ENCODE measurements at places on chromosomes 4 and X.

- no peak for DNase-seq
Measured at GRCh38 chrX:12349201-12349600, 210.9 kb downstream of the FRMPD4 start.

DNA sequence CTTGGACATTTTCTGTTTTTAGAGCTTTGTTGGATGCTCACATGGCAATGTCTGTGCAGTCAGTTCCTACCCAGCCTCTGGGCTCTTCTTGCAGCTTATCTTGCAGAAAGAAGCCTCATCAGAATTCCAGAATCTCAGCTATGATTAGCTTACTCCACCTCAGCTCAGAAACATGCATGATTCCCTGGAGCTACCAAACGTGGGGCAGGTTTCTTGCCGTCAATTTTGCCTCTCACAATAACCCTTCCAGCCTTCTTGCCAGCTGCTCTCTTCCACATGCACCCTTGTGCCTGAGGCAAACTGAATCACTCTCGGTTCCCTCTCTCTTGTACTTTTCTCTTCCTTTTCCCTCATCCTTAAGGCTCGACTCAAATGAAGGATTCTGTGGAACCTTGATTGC is 141.4 kb downstream of the PTTG2 start:
- no peak for DNase-seq

- no peak for DNase-seq
Measured at GRCh38 chr4:82688091-82688795, 110.4 kb downstream of the SCD5 start.

GRCh38 chrX:433771-434170 is 47.1 kb upstream of the PPP2R3B start:
- no peak for DNase-seq

GRCh38 chrX:143027275-143027674 is 1.5 kb downstream of the SPANXN4 start:
- no peak for DNase-seq

- no peak for DNase-seq
Measured at GRCh38 chrX:70755850-70756249, 152.7 kb downstream of the TEX11 start.

DNA sequence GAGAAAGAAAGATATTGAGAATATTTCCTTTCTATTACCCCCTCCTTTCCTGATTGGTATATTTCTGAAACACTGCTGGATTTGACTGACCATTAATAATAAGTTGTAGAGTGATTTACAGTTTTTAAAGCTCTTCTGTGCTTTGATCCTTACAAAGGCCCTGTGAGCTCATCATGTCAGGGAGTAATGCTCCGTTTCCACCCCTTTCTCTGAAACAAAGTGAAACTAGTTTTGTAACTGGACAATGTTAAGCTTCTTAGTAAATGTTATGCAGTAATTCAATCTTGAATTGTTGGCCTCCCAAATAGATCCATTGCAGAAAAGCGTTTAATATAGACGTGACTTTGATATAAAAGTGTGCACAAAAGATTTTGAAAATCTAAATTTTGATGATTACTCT is 190.1 kb upstream of the GNPDA2 start:
- no peak for DNase-seq

GRCh38 chr4:140556372-140557085 is 12.2 kb downstream of the UCP1 start:
- no peak for DNase-seq

- DNase-seq, result no peak
Measured at GRCh38 chrX:69093960-69094871, 71.0 kb downstream of the PJA1 start.

- no peak for DNase-seq
Measured at GRCh38 chr4:159150821-159151390, 48.0 kb downstream of the RAPGEF2 start.

GRCh38 chr4:81454948-81455347 is 16.8 kb downstream of the RASGEF1B start:
- DNase-seq, result no peak

DNA sequence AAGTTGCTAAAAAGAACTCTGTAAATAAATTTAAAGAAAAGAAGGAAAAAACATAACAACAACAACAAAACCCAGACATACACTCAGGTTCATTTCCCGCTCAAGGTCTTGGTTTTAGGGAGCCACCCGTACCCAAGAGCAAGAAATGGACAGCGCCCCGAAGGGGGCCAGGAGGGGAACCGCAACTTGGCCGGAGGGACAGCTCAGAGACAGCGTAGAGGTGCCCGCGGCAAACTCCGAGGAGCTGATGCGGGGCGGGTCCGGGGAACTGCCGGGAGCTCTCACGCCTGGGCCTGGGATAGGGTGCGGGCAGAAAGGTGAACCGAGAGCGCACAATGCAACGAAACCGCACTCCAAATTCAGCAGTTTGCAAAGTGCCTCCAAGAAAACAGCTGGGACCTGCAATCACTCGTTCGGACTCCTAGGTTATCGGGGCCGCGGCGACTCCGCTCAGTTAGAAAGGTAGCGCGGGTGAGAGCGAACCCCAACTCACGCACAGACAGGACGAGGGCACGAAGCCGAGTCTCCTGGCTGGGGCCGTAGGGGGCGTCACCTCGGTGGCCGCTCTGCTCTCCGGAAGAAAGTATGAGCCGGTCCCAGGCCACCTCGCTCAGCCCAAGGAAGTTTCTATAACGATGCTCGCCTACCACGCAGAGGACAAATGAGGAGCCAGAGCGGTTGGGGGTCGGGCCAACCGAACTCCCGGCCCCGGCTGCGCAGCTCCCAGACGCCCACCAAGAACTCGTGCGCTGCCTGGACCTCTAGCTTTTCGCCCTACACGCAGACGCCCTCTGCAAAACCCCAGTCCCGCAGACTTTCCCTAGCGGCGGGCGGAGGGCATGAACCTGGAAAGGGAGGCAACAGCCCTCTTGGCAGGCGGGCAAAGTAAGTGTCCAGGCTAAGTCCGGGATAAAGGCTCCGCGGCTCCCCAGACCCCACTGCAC is 1.4 kb downstream of the NDNF start:
- DNase-seq, result peak; percentile 82

DNA sequence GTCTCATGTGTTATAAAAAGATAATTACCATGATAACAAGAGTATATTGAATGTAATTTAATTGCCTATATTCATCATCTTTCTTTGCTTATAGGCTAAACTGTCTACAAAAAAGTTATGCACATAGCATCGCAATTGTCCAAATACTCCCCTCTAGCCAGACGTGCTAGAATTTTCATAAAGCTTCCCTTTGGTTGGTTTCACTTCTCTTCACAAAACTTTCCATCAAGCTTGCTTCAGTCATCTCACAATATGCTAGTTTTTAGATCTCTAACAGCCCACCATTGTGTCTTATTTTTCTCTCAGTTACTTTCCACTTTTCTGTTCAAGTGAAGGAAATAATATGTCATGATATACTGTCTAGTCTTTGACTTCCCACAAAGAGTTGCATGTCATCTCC is 448.3 kb upstream of the SPANXN1 start:
- no peak for DNase-seq

DNA sequence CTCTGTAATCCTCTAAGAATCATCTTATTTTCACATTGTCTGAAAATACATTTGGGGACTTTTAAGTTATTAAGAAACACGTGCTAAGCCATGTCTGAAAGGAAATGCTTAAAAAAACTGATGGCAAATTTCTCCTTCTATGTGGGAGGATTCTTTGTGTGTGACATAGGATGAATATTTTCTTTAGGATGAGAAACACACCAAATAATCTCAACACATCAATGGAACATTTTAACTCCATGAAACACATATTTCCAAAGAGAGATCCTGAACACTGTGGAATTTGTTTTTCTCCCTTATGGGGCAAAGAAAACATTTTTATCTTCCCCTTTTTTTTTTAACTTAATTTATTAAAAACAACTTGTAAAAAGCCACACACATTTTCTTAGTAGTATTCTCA is 153.8 kb upstream of the ANKRD50 start:
- DNase-seq, result no peak

DNA sequence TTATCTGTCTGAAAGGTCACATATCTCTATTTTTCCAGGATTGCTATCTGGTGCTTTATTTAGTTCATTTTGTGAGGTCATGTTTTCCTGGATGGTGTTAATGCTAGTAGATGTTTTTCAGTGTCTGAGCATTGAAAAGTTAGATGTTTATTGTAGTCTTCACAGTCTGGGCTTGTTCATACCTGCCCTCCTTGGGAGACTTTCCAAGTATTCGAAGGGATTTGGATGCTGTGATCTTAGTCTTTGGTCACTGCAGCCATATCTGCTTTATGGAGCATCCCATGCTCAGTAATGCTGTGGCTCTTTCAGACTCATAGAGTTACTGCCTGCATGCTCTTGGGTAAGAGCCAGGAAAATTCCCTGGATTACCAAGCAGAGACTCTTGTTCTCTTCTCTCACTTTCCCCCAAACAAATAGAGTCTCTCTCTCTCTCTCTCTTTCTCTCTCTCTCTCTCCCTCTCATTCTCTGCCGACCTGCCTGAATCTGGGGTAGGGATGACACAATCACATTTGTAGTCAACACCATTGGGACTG is 130.0 kb downstream of the AR start:
- DNase-seq, result no peak

GRCh38 chrX:128464116-128464515 is 411.9 kb upstream of the ACTRT1 start:
- no peak for DNase-seq

DNA sequence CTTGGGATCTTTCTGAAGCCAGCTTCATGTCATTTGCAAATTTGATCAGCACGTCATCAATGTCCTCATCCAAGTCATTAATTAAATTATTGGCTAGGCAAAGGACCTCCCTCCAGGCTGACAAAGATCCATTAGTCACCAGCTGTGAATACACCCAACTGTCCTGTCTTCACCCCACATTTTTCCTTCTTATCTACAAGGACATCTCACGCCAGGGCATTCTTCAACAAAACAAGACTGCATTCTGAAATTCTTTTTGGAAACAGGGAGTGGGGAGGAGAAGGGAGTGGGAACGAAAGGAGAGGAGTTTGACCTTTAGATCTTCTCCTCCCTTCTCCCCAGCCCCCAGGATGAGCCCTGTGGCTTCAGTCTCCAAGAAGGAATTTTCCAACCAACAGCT is 32.7 kb downstream of the NLGN3 start:
- DNase-seq, result no peak

GRCh38 chrX:12975991-12976558 is 1.2 kb downstream of the TMSB4X start:
- DNase-seq, result no peak

DNA sequence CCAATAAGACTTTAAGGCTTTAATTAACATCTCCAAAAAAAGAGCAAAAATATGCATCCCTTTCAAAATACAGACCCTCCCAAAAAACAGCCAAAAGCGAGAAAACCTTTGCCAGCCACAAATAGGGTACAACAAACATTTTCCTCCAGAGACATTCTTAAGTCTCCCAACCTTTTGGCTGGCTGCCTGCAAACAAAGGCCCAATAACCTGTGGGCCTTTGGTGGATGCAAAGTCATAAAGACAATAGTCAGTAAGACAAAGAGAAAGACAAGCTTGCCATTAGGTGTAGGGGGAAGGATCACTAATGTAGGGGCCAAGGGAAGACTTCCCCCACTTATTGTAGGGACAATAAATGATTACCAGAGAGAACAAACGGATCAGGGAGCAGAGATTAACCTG is 215.5 kb upstream of the ZFP42 start:
- no peak for DNase-seq

DNA sequence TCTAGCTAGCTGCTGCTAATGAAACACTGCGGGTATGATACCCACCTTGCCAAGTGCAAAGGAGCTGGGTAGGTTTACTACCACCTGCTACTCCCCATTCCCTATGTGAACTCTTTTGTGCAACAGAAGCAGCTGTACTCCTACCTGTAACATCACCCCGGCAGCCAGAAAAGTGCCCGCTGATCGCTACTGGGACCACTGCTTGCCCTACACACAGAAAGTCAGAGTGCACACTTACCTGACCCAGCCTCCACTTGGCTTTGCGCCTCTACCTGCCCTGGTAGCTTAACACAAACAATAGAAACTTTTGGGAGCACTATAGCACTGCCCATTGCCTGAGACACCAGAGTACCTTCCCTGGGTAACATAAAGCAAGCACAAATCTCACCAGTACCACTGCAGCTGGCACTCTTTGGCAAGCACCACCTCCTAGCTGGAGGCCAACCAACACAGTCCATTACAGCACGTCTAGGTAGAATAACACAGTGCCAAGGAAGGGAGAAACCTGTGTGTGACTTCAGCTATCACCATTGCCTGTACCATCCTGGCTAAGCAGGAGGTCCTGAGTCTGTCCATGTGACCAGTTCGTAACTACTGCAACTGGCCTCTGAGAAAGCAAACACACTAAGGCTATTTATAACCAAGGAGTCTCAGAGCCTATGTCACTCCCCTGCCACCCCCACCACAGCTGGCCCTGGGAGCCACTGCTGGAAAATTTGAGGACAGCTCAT is 80.1 kb downstream of the CENPC start:
- DNase-seq, result no peak

DNA sequence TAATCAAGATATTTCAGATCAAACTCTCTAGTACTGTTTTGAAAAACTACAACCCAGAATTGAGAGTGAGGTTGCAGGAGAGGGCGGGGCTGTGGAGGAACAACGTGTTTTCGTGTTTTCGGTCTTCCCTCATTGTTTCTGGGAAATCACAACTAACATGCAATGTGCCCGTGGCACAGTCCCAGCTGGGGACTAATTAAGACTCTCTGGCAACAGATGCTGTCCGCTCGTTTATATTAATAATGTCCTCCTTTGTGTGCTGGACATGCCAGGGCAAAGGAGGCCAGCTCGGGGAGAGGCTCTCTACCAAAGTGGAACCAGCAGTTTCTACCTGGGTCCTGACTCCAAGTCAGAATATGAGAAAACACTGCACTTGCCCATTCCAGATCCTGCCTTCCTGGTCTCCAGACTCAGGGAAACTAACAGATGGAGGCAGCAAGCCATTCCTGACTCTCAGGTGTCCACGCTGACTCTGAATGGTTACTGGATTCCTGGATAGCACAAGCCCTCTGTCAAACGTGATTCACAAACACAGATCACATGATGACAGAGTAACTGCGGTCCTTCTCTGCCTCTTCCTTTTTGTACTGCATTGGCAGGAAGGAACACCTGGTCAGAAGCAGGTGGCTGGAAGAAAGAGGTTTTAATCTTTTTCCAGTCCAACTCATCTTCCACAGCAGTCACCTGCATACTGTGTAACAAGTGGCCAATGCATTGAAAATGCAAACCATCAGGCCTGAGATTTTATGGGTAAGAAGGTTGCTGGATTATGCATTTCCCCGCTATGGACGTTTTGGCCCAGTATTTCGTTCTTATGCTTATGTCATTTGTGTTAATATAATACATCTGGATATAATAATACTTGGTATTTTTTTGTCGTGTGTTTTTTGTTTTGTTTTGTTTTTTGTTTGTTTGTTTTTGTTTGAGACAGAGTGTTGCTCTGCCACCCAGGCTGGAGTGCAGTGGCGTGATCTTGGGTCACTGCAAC is 65.0 kb downstream of the COQ2 start:
- no peak for DNase-seq

GRCh38 chrX:93594780-93595179 is 78.6 kb downstream of the NAP1L3 start:
- no peak for DNase-seq

GRCh38 chr4:179843370-179843769 is 2399.8 kb upstream of the TENM3 start:
- DNase-seq, result no peak

GRCh38 chr4:40719008-40719623 is 30.6 kb upstream of the NSUN7 start:
- no peak for DNase-seq

Data from suprapubic skin (tissue), 4 donors.